ENCODE measurements at places on chromosomes 13 and 19.

GRCh38 chr13:97023117-97023516 is 28.8 kb upstream of the OXGR1 start:
- no peak for DNase-seq

DNA sequence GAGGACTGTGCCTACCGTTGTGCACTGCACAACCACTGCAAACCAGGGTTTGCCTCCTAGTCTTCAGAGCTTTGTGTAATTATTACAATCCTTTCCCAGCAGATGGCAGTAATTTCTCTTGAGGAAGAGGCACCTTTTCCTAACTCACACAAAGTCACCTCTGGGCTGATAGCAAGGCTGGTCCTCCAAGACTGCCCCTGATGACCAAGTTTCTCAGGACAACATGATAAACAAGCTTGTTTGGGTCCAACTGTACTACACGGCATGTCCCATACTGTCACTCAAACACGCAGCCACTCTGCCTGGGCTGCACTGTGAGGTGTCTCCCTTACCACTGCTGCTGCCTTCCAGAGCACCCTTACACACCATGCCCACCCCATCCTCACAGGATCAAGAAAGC is 39.3 kb downstream of the RFXAP start:
- DNase-seq = peak; percentile 64

- DNase-seq = peak; percentile 93
Measured at GRCh38 chr13:113493315-113493951, 2.9 kb upstream of the DCUN1D2 start.

DNA sequence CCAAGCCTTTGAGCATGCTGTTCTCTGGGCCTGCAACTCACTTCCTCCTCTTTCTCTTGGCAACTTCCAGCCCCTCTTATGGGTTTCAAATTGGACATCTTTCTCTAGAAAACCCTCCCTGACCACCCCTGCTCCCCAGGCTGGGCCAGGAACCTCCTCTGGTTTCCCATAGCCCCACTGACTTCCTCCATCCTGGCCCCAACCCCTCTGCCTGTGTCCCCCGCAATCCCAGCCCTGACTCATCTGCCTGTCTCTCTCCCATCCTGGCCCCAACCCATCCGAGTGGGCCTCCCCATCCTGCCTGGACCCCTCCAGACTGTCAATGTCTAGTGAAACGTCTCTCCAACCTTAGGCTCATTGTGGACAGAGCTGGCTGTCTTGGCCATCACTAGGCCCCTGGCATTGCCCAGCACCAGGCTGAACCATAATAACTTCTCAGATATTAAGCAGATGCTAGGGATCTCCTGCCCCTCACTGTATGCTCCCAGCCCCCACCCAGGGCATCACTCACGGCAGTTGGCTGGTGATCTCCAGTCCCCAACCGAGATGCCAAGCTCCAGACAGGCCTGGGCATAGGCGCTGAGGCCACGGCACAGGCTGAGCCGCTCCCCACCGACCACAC is 16.8 kb downstream of the FCGBP start:
- DNase-seq = no peak

DNA sequence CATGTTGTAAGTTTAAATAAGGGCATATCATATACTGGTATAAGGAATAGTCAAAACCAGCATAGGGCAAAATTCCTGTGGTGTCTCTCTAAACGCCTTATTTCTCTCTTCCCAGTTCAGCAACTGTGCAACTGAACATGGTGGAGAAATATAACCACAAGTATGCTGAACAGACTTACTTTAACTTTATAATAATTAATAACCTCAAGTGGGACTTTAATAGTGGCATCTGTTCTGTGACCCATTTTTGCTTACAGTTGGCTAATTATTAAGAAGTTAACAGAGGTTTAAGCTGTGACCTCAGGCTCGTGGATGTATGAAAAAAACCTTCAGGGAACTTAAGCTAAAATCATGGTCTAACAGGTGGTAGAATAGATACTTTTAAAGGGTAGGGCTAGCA is 54.3 kb downstream of the MICU2 start:
- peak; percentile 16 for DNase-seq

DNA sequence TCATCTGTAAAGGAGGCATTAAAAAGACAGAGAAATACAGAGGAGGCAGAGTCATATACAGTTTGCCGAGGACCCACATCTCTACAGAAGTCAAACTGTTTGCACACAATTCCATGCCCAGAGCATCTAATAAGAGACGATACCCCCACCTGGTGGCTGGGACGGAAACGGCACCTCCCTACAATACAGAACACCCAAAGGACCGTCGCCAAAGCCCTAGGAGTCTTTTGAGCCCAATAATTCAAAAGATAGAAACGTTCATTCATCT is 703 bp upstream of the PLEKHG2 start:
- DNase-seq = peak; percentile 91

GRCh38 chr19:45882652-45883585 is 3.0 kb downstream of the IRF2BP1 start:
- DNase-seq = peak; percentile 83

DNA sequence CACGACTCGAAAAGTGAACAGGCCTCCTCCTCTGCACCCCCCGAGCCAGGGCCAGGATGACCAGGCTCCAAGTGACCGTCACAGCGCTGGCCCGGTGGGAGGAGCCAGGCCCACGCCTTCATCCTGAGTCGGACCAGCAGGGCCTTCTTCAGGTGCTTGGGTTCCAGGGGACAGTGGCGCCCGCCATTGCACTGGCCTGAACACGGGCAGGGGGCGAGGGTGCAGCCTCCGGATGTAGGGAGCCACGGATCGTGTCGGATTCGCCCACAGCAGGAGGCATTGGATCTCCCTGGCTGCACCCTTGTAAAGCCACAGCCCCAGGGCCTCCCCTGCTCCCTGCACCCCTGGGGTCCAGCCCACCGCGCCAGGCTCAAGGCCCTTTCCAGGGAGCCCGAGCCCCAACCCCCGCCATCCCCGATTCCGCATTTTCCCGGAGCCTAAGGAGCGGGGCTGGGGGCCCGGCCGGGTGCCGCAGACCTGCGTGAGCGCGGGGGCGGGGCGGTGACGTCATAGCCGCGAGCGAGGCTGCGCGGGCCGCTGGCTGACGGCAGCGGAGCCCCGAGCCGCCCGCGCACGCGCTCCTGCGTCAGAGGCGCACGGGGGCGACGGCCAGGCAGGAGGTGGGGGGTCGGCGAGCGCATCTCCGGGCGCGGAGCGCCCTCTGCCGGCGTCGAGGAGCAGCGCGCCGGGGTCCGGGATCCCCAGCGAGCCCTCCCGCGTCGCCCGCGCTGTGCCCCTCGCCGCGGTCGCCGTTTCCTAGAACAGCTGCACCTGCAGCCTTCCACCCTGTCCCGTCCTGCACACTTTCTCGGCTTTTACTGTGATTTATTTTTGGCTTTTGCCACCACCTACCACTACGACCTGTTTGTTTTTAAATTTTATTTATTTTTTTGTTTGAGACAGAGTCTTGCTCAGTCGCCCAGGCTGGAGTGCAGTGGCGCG is 1.5 kb upstream of the ATP5F1D start:
- DNase-seq = peak; percentile 82

- DNase-seq = peak; percentile 83
Measured at GRCh38 chr13:46961719-46962118, 64.9 kb upstream of the HTR2A start.

Measured in AG10803 (cell line).